Stimulated activated CD4-positive, alpha-beta T cell treated with anti-CD3 and anti-CD28 coated beads, Interleukin-15, amount 100 ng/mL, for 1 hour (primary cell): ENCODE measurements at places on chromosomes 1 and 21.

DNA sequence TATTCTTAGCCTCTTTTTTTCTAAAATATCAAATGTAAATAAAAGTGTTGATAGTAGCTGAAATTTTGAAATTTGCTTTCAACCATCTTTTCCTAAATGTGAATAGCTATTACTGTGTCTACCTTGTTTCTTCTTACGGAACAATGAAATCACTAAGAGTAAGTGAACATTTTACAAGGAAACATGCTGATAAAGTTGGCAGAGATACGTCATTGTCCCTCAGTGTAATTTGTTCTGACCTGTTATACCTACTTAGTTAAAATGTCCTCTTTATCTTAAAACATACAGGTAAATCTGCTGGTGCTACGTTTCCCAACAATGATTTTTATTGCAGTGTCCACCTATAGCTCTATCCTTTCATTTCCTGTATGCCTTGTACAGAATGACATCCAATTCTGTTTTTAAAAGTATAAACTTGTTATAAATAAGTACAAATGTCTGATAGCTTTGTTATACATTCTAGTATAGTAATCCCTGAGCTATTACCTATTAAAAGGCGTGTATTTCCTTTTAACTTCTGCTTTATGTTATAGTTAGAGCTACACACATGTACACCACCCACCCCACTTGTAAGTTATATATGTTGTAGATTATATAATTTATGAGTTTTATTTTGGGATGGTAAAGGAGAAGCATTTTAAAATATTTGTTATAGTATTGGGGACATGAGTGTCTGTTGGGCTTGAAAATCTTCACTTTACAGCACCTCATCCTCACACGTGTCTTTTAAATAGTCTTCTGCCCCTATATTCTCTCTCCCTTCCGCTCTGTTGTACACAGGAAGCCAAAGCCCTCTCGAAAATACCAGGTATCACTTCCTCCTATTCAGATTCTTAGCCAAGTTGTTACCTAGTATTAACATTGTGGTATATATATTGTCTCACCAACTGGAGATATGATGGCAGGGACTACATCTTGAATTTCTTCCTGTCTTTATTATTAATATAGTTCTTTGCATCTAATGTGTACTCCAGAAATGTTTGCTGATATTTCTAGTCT lies 25.2 kb downstream of the LAMC1 start:
- no peak for DNase-seq

DNA sequence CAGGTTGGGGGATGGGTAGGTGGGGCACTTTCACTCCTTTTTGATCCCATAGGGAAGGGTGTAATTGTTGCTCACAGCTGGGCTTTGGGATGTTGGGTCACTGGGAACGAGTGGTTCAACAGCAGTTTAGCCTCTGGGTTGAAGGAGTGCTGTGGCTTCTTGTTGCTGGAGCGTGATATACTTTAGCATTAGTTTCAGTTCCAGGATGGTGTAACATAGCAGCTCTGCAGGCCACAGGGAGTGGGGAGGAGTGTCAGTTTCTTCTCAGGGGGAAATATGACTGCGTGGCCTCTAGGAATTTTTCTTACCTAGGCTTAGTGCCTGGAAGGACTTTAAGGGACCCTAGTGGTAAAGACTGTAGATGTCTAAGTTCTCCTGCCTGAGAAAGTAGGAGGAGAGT lies 1105.3 kb upstream of the TMPRSS15 start:
- DNase-seq = no peak

DNA sequence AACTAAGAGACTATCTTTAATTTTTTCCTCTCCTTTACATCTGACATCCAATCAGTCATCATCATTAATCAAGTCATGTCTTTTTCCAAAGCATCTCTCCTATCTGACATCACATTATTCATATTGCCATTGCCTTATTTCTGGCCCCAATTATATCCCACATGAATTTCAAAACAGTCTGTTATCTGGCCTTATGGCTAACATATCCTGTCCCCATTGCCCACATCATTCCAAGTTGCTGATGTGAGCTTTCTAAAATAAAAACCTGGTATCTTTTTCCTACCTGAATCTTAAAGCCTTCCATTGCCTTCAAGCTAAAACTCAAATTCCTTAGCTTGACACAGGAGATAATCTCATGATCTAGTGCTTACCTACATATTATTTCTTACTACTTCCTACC lies 283.9 kb downstream of the LRRC40 start:
- no peak for DNase-seq

- DNase-seq = no peak
These were observed 2.0 kb upstream of the FAM131C start for GRCh38 chr1:16075337-16076030.

- DNase-seq = no peak
These were observed 339.6 kb downstream of the NUF2 start for GRCh38 chr1:163661391-163661790.

GRCh38 chr1:236727521-236727920 lies 41.2 kb downstream of the ACTN2 start:
- no peak for DNase-seq

DNA sequence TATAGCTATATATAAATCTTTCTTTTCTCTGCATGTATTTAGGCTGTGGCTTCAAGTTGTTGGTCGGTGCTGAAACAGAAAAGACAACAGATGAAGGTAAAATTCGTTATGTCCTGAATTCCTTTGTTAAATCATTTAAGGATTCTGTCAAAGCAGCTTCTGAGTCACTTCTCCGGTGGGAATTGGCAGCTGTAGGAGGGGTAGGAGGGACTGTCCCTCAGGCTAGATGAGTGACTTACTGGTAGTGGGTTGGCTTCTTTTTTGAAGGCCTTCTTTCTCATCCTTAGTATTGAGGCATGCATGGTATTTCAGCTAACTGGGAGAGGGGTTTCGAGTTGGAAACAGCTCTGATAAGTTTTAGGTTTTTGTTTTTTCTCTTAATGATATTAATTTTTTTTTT lies 22.1 kb upstream of the NEXN start:
- no peak for DNase-seq

- DNase-seq = no peak
These were observed 16.5 kb upstream of the HDAC1 start for GRCh38 chr1:32275424-32275823.

DNA sequence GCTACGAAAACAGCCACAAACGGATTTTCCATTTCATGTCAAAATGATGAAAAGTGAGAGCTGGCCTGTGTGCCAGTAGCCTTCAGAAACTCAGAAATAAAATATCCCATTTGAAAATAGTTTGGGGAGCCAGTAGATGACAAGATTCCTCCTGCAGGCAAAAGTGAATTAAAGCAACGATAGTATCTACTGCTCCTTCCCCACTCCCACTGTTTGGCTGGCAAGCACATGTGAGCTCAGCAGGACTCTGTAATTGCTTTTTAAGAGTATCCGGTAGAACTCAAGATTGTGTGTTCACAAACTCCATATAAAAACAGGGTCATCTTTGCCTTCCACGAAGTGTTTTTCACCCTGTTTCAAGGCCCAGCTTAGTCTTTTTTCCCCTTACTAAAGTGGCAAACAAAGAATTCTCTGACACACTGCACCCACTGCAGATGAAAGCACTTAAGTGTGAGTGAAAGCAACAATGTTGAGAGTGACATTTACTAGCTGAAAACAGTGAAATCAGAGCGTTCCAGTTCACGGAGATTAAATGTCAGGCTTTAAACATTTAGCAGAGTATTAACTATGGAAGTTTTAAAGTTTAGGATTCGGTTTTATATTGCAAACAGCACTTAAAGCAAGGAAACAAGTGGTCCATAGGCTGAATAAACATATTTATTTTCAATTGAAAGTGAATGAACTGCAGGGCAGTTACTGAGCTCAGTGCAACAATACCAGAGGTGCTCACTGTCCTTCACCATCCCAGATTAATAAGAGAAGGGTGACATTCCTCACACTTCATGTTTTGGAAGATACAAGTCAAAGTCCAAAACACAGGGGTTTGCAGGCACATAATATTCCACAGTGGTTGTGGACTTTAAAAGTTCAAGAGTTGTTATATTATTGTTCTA lies 70.0 kb downstream of the ALG14 start:
- no peak for DNase-seq

DNA sequence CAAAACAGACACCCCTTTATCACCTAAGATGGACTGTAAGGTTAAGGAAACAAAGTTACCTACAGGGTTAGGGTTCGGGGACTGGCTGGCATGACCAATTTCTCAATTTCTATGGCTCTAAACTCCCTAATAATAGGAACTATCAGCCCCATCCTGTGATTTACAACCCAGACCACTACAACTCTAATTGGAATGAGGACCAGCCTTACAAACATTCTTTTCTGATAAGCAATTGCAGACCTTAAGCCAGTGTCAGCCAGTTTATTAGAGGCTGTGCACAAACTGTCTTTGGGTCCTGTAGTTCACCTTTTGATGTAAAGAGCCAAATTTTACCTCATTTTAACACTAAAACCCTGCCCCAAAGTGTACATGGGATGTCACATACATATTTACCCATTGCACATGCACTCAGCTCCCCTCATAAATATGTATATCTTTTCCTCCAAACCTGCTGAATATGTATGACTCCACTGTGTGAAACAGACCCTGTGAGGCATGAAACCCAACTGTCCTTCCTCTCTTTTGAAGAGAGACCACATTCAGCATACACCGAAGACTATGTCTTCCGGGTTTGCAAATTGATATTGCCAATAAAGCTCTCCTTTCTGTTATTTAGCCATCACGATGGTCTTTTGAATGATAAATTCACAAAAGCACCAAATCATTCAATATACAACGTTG lies 7.3 kb upstream of the APP start:
- no peak for DNase-seq
